KG1 (cell line): ENCODE measurements at places on chromosomes 2 and 18.

GRCh38 chr2:62281663-62282062, 85.7 kb downstream of the B3GNT2 start:
- DNase-seq: no peak

DNA sequence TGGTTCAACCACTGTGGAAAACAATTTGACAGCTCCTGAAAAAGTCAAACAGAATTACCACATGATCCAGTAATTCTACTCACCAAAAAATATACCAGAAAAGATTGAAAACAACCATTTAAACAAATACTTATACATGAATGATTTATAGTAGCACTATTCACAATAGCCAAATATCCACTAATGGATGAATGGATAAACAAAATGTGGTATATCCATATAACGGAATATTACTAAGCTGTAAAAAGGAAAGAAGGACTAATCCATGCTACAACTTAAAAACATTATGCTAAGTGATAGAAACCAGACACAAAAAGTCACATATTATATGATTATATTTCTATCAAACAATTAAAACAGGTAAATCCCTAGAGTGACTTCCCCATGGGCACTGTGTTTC, 131.5 kb downstream of the SPOPL start:
- no peak for DNase-seq

DNA sequence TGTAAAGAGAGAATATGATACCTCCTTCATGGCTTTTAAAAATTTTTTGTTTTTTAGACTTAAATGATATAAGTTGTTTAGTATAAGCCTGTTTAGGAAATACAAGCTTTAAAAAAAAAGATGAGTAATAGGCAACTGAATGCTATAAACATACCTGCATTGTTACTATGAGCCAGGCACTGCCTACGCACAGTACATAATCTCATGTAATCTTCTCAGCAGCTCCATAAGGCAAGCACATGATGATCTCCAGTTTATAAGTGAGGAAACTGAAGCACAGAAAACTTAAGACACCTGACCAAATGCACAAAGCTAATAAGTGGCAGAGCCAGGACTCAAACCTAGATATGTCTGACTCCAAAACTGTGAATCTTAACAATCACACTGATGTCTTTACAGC, 156.3 kb upstream of the SLC1A4 start:
- DNase-seq: no peak

- DNase-seq: no peak
Measured at GRCh38 chr18:36128530-36128870, 640 bp downstream of the SLC39A6 start.

- DNase-seq: no peak
Measured at GRCh38 chr2:61277756-61278155, 115.8 kb downstream of the C2orf74 start.

DNA sequence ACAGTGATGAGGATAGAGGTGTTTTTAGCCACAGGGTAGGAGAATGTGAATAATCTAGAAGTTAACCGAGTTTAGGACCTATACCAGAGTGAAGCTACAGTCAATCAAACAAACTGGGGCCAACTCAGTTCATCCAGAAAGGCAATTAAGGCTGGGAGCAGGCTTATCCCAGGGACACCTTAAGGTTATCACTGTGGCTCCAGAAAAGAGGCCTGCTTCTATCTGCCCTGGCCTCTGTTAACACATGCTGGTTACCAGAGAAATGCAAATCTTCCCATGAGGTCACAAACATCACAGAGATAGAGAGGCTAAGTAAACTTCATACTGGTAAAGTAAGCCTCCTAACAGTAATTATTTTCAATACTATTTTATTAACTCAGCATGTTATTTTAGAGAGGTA, 93.2 kb upstream of the GRB14 start:
- DNase-seq: no peak

DNA sequence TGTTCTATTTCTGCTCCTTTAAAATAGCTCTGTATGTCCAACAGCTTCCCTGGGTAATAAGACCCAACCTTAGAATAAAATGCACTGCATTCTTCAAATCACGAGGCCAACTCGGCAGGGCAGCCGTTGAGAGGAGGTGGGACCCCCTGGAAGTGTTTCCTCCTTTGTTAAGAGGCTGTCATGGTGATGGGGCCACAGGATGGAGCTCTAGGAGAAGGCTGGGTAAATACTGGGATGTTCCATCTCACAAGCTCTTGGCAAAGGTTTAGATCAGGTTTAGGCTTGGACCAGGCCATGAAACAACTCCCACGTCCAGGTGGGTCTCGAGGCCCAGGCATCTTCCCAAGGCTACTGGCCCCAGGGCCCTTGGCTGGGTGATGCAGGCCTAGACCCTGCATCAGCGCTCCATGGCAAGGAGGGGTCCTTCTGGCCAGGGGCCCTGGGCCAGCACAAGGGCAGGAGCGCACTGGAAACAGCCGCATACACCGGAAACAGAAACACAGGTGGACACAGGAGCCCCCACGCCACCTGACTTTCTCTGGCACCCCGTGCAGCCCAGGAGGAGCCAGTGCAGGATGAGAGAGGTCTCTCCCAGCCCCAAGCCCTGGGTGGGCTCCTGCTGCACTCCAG, 38.8 kb upstream of the OTOS start:
- DNase-seq: no peak

DNA sequence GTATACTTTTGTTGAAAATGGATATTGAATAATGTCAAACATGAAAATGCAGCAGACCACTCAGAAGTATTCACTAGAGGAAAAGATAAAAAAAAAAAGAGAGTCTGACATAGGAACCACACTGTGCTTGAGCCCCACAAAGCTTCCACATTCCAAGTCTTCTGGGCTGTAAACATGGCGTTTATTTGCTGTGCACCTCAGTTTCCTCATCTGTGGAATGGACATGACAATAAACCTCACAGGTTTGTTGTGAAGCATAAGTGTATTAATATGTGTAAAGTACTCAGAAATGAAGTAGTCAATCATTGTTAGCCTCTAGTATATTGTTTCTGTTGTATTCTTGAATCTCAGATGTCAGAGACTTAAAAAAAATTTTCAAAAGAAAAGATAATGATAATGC, 525.8 kb upstream of the NRP2 start:
- no peak for DNase-seq

DNA sequence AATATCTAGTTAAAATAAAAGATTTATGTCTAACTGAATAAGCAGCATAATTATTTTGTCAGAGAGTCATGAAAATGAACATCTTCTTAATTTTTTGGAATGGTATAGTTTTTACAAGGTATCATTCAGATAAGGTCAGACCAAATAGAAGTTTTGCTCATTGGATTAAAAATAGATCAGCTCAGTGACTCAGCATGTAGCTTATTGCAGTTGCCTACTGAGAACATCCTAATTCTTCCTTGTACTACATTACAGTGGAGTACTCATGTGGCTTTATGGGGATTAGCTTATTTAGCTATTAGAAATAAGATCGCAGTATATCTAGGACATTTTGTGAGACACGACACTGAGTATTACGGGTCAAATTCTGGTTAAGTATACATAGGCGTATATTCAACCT, 38.2 kb upstream of the PPM1B start:
- no peak for DNase-seq

DNA sequence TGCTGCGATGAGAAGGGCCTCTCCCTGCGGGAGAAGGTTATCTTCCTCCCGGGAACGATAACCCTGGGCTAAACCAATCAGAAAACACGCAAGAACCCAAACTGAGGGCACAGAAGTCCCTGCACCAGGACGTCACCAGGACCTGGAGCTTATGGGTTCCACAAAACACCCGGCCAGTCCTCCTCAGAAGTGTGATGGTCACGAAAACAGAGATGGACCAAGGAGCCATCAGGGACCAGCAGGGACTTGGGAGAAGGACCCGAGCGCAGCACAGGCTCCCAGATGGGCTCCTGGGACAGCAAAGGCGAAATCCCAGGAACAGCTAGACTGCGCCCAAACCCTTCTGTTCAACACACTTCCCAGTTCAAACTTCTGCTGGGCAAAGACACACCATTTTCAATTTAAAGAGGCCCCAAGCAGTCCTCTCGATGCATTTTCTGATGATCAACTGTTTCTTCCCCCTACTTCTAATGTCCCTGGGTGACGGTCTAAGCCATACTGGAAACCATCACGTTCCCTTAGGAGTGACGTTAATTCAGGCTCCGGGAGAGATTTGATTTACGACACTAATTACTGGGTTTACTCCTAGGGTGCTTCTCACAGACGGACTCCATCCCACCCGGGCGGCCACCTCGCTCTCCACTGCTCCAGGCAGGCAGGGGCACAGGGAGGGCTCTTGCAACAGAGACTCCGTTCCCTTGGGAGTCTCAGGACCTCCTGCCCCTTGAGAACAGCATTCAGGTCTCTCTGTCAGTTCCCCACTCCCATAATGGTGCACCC, 29.2 kb downstream of the ZNF516 start:
- no peak for DNase-seq

DNA sequence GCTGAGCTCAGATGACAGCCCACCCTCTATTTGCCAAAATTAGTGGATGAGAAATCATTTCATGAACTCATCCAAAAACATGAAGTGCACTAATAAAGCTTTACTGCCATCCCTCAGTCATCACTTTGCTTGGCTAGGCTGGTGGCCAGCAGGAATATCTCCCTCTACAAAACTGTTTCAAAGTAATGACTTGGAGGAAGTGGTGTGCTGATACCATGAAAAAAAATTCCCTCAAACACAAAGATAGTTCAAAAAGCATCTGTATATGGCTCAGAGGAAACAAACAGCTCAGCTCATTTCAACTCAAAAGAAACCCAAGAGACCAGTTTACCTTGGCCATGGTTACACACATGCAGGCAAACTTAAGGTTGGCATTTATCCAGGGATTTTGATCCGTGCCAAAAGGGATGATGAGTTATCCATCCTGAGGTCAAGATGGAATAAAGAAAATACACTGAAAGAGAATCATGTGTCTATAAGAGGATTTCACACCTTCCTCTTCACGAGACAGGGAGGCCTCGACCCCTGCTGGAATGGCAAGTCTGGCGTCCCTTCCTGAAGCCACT, 18.4 kb upstream of the WIPF1 start:
- no peak for DNase-seq

DNA sequence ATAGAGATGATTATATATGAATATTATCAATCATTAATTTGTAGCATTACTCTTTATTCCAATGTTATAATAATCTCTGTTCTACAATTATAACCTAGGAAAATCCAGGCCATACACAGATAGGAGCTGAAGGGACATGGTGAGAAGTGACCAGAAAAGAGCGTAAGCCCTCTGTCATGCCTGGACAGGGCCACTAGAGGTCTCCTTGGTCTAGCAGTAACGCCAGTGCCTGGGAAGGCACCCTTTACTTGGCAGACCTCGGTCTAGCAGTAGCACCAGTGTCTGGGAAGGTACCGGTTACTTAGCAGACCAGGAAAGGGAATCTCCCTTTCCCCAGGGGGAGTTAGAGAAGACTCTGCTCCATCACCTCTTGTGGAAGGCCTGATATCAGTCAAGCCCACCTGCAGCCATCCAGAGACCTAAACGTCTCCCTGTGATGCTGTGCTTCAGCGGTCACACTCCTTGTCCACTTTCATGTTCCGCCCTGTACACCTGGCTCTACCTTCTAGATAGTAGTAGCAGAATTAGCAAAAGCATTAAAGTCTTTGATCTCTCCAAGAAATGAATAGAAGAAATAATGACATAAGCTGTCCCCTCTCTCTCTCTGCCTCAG, 447.5 kb upstream of the FSIP2 start:
- DNase-seq: peak; percentile 6

DNA sequence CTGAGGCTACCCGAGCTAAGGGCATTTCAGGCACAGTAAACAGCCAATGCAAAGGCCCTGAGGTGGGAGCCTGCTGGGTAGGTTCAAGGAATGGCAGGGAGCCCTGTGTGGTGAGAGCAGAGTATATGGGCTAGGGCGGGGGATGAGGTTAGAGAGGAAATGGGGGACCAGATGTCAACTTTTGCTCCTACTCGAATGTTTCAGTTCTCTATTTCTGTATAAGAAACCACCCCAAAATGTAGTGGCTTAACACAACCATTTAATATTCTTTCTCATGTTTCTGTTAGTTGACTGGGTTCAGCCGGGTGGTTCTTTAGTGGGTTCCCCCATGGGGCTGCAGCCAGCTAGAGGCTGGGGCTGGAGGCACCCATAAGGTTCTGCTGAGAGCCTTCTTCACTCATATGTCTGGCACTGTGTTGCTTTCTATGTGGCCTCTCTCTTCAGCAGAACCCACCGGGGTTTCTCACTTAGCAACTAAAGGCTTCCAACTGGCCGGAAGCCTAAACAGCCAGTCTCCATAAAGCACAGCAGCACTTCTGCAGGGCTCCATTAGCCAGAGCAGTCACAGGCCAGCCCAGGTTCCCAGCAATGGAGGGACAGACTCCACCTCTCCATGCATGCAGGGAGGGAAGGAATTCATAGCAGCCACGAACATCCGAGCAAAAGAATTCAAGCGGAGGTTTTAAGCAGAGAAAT, 5.6 kb upstream of the ATOH8 start:
- no peak for DNase-seq

DNA sequence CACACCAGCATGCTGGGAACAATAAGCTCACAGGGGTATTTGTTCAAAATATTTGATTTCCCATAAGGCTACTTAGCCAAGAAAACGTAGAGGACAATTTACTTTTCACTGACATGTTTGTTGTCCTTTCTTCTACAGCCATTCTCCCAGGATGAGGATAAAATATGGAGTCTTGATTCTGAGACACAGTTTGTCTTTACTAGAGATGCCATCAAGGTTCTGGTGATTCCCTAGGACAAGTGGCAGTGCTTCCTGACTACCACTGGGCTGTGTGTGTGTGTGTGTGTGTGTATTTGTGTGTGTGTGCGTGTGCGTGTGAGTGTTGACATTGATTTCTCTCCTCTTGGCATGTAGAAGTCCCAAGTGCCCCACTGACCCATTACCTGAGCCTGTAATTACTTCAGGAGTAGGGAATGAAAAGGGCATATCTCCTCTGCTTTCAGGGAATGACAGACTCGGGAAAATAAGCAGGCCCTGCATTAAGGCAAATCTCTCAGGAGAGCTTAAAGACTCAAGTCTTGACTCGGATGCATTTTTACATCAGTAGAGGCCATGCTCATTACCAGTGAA, 761.6 kb downstream of the DCC start:
- DNase-seq: no peak

DNA sequence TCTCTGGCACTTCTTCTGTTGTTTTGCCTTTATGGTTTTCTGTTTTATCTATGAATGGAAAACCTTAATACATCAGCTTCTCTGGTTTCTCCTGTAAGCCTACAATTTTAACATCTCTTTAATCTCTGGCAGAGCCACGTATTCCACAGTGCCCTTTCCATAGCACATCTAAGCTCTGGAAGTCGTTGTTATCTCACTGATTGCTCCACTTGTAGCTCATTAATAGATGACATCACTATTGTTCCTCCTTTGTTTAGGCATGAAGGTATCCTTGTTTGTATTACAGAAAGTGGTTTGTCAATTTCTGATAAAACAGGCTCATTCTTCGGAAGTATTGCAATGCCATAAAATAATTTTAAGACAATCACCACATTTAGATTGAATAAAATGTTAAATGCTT, 185.2 kb downstream of the ZNF804A start:
- no peak for DNase-seq

DNA sequence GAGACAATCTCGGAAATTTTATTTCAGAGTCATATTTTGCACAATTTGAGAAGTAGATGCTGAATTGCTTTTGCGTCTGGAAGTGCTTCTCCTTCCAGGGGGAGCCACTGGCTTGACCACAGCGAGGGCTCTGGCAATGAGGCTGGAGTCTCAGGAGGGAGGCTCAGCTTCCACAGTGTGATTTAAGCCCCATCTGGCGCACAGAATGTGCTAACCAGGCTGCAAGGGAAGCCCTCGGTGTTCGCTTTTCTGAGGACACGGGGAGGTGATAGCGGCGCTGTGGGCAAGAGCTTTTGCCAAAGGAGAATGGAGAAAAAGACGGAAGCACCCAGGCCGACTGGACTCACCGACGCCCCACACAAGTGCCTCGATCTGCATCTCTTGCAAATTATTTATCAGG, 52.4 kb downstream of the ADI1 start:
- DNase-seq: no peak
